Activated T-helper 2 cell treated with anti-CD3 and anti-CD28 coated beads, Interferon-gamma antibody, Interleukin-2, Interleukin-4, amounts not matched to agents 10 μg/mL and 5 μg/mL and 100 μg/mL, durations not matched to agents 14 hours and 24 hours and 36 hours (primary cell): ENCODE measurements at places on chromosomes 2 and 18. TPM values are rescaled to one million over a fixed set of nuclear protein-coding genes. Genes with fewer than 3 reads are reported as not detected.

DNA sequence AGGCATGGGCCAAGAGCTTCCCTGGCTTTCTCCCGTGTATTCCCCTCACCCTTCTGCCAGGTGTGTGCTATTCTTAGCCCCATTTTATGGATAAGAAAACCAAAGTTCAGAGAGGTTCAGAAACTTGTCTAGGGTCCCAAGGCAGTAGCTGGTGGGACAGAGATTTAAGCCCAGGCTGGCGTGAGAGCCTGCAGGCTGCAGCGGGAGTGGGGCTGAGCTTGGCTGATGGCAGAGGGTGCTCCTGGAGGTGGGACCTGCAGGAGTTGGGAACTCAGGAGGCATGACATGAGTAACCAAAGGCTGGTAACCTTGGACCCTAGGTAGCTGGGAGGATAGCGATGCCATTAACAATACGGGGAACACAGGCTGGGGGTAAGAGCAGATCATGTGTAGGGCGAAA lies 87.3 kb upstream of the B3GNT7 start:
- no peak for DNase-seq
- H3K27me3 ChIP-seq: peaks cover 8% of the 10 kb centered on the region
- H3K27ac ChIP-seq: no peak overlapping the region
- H3K4me1 ChIP-seq: no peaks in the 10 kb centered on the region

- H3K4me3 ChIP-seq: no peak overlapping the region
- no peak overlapping the region for H3K27ac ChIP-seq
- no peak for DNase-seq
- no peaks in the 10 kb centered on the region for H3K36me3 ChIP-seq
- H3K4me1 ChIP-seq: peaks cover 1% of the 10 kb centered on the region
Measured at GRCh38 chr2:217801115-217801531, 201.7 kb downstream of the TNS1 start.

GRCh38 chr2:5955921-5956320 lies 263.7 kb downstream of the SOX11 start:
- no peaks in the 10 kb centered on the region for H3K27me3 ChIP-seq
- no peak overlapping the region for H3K27ac ChIP-seq
- no peaks in the 10 kb centered on the region for H3K36me3 ChIP-seq
- DNase-seq: no peak

- no peak overlapping the region for H3K4me3 ChIP-seq
- no peak for DNase-seq
- H3K36me3 ChIP-seq: no peaks in the 10 kb centered on the region
- H3K27ac ChIP-seq: no peak overlapping the region
- H3K27me3 ChIP-seq: peaks cover 4% of the 10 kb centered on the region
Measured at GRCh38 chr2:20531633-20532262, 84.9 kb downstream of the RHOB start.

The REG3A gene
- not detected in 2 replicates for total RNA-seq
